Karpas-422 (cell line): ENCODE measurements at places on chromosomes 3 and 15.
A peak's percentile ranks its signal among the peaks of the same experiment; 100 is the strongest.

GRCh38 chr3:121505256-121505655, 40.5 kb downstream of the POLQ start:
- peak; percentile 36 for DNase-seq

DNA sequence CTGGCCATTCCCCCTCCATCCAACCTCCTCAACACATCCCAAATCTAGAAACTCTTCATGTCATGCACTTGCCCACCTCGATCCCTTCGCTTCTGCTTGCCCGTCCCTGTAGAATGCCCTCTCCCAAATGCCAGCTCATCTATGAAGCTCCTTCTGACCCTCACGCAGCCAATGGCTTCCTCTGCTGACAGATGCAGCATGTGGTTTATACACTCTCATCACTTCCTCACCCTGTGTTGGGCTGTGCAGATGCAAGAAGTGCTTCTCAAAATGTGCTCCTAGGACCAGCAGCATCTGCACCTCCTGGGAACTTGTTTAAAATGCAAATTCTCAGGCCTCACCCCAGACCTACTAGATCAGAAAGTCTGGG, 51.7 kb downstream of the SEMA5B start:
- DNase-seq: peak; percentile 88

GRCh38 chr15:100553468-100553867, 24.7 kb upstream of the CERS3 start:
- no peak for DNase-seq

DNA sequence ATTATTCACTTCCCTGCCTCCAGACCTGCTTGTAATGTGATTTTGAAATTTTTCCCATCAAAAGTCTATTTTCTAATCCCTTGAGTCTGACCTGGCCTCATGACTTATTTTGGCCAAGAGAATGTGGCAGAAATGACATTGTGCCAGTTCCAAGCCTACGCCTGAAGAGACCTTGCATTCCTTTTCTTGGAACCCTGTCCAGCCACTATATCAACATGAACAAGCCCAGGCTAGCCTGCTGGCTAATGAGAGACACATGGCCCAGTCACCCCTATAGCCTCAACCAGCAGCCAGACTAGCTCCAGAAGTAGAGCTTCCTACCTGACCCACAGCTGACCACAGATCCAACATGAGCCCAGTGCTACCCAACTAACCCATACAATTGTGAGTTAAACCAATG, 121.1 kb upstream of the ACP3 start:
- no peak for DNase-seq

DNA sequence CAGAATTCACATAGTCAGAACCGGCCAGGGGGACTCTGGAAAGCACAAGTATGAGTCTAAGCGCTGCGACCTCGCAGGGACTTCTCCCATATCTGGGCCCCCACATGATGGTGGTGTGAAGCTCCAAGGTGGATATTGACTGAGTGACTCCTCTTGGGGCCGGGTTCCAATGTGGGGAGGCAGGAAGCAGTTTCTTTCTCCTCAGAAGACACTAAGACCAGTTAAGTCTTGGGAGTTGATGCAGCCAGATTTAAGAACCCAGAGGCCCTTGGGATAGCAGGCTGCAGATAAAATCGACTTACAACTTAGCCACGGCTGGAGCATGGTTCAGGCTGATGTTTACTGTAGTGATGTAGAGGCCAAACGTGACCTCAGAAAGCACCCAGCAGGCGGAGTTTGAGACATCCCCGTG, 55.4 kb upstream of the KLF13 start:
- DNase-seq: no peak

DNA sequence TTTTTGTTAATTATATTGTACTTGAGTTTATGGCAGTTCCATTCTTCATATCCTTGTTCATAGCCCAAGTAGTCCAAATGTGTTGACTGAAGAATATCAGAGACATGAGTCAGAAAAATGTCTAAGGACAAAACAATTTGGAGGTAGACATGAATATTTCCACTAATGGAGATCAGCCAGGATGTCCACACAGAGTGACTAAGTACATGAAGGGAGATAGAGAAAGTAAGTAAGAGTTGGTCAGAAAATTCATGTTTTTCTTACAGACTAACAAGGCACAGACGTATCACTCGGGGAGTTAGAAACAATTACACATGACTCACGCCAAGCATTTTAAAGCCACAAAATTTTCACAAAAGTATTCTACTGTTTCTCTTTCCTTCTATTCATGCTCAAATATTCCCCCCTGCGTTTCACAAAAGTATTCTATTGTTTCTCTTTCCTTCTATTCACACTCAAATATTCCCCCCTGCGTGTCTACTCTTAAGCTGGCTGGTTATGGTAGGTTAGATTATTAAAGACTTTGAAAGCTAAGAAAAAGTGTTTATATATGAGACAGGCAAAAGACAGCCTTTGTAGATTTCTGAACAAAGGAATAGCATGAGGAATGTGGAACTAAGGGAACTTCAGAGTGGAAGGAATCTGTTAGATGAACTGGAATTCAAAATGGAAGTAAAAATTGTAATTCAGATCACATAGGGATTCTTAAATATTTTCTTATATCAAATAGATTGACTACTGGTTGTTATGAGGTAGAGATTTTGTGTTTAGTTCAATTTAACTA, 648.7 kb upstream of the CCDC54 start:
- no peak for DNase-seq

DNA sequence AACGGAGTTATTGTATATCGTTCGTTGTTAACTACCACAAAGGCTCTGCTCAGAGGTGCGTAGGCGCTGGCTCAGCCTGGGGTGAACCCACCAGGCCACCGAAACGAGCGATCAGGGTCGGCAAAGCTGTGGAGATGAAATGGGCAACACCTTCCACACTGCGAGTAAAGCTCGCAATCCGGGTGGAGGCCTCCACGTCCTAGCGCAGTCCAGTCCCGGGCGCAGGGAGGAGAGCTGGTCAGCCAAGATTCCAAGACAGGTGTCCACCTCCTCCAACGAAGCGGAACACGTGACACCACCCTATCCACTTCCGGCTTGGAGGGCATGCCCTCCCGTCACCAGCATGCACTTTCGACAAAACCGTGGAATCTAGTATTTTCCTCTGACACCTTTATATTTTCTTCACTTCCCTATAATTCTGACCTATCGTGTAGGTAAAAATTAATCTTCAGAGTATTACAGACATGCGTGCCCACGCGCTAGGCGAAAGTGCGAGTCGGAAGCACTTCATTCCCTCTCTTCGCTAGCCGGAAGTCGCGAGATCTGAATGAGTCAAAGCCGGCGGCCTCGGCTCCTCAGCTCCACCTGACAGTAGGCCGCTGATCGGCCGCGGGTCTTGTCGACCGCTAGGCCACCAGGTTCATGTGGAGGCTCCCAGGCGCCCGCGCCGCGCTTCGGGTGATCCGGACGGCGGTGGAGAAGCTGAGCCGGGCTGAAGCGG, at the start of gene PDE12:
Gene PDE12, plus strand, starts transcription at position 537 of the 721 bp plus-strand sequence. Its CDS starts 106 bp downstream, at position 643.
- peak; percentile 94 for DNase-seq

DNA sequence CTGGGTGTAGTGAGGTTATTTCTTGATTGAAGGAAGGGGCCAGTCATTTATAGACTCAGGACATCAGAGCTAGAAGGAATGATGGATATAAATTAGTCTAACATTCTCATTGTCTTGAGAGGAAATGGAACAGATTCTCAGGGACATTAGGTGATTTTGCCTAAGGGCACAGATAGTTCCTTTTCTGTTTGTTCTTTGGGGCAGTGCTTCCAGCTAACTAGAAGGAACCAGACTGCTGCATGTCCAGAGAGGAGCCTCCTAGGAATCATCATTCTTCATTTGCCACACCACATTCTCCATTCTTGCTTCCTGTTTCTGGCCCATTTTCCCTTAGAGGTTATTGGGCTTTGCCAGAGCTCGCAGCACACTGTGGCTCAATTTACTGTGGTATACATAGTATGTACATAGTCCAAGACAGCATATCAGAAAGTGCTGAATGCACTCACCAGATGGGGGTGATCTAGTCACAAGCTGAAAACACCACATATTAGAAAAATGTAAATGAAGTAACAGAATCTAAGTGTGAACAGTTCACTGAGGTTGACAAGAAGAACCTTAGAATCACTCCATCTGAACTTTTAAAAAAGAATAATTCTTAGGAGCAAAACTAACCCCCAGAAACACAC, 62.7 kb upstream of the MYZAP start:
- no peak for DNase-seq

DNA sequence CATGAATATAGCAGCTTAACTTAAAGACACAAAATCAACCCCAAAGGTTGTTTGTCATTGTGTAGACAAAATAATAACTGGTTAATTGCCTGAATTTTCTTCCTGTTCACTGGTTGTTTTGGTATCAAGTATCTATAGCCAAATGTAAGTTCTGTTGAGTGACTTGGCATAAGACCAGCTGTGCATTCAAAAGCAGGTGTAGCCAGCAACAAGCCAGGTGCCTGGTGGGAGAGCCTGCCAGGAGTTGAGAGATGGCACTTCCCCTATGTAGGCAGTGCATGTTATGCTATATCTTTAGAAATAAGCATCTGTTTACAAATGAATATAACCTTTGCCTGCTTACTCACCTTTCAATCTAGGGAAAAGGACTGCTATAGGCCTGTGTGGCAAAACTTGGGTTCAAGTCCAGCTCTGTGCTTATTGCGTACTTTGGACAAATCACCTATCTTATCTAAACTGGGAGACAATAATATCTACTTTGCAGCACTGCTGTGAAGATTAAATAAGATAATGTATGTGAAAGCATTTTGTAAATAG, 84.9 kb upstream of the TBL1XR1 start:
- no peak for DNase-seq

DNA sequence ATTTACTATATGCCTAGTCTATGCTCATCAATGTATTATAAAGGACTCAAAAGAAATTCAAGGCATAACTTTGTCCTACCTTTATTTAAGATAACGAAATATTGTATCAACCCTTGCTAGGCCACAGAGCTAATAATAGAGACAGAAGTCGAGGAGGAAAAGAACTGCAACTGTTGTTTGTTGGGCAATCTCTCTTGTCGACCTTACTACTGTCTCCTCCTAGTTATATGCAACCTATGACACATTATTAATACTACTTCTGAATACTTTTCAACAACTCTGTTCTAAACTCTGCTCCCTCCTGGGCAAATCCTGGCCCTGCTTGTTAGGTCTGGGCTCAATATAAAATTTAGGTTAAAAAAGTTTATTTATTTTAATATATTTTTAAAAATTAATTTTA, 24.6 kb downstream of the SPPL2A start:
- no peak for DNase-seq

GRCh38 chr3:136735103-136735502, 17.1 kb downstream of the STAG1 start:
- DNase-seq: no peak

GRCh38 chr15:33907326-33907725, 61.0 kb upstream of the CHRM5 start:
- DNase-seq: no peak

DNA sequence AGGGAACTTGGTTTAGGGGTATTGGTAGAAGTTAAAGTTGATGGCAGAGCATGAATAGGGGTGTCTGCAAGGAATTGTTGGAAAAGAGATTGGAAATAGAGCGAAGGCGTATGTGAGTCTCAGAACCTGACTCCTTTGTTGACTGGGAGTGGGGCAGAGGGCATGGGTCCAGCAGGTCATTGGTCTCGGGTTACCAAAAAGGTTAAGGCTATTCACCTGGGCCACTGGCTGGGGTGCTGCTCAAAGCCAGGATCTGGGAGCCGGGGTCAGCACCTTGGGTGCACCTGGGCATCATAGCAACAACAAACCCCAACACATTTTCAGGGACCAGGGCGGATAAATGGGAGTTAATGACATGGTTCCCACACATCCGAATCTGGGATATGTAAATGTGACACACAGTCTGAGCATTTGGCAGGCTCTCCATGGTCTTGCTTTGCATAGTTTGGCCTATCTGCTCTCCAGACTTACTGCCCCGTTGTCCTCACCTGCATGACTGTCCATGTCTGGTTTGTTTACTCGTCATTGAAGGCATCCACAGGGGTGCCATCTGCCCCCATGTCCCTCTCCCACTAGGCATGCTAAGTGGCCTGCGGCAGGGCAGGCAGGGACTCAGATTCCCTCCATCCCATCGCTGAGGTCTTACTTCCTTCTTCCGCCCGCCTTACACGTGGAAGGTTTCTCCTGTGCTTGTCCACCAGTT, 10.1 kb downstream of the KLF13 start:
- DNase-seq: no peak

- DNase-seq: no peak
Measured at GRCh38 chr3:56862352-56863062, 60.8 kb upstream of the ARHGEF3 start.

DNA sequence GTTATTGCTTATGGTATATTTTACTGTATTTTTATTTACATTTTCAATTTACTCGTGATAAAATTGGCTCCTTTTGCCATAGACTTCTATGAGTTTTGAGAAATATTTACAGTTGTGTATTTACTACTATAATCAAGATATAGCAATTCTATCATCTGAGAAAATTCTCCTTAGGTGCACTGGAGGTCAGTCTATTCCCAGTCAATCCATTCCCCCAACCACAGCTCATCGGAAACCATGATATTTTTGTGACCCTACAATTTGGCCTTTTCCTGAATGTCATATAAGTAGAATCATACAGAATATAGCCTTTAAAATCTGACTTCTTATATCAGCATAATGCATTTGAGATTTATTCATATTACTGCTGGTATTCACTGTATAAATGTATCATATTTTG, 114.7 kb upstream of the LRTM1 start:
- DNase-seq: no peak

DNA sequence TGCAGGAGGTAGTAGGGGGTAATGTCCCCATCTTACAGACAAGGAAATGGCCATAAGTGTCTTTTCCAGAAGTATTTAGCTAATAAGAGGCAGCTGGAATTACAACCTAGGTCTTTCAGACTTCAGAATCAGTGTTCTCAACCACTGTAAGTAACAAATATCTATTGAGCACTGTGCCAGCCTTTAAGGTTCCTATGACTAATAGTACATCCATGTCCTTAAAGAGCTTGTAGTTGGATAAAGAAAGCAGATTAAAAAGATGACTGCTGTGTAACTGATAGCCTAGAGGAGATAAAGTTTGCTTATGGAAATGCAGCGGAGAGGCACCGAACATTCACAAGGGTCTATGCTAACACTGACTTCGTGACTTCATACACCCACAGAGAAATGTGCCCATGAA, 136.0 kb downstream of the KCNMB2 start:
- DNase-seq: no peak

DNA sequence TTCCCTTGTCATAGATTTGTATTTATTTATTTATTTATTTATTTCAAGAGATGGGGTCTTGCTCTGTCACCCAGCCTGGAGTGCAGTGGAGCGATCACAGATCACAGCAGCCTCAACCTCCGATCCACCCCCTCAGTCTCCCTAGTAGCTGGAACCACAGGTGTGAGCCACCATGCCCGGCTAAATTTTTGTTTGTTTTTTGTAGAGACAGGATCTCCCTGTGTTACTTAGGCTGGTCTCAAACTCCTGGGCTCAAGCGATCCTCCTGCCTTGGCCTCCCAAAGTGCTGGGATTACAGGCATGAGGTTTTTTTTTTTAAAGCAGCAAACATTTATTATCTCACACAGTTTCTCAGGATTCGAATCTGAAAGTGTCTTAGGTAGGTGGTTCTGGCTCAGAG, 2.5 kb downstream of the TTBK2 start:
- no peak for DNase-seq

GRCh38 chr3:12303534-12303933, 14.7 kb downstream of the PPARG start:
- DNase-seq: no peak
